ENCODE measurements at places on chromosomes 3 and 15.

- DNase-seq, result no peak
Observed at GRCh38 chr15:63107895-63108546, 13.6 kb upstream of the LACTB start.

- no peak for DNase-seq
Observed at GRCh38 chr3:114608293-114608692, 314.5 kb downstream of the TIGIT start.

DNA sequence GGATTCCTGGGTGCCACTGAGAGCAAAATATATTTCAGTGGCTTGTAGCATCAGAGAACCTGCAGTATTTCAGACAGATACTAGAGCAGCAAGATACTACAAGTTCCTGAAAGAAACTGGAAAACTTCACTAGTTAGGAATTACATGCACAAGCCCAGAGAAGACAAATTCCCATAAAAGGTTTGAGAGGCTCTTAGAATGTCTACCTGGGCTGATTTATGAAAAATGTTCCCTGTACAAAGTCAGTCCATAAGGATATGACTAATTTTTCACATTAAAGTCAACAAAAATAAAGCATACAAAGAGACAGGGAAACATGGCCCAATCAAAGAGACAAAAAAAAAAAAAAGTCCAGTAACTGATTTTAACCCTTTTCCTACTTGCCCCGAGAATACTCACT is 302.6 kb downstream of the POLQ start:
- no peak for DNase-seq

DNA sequence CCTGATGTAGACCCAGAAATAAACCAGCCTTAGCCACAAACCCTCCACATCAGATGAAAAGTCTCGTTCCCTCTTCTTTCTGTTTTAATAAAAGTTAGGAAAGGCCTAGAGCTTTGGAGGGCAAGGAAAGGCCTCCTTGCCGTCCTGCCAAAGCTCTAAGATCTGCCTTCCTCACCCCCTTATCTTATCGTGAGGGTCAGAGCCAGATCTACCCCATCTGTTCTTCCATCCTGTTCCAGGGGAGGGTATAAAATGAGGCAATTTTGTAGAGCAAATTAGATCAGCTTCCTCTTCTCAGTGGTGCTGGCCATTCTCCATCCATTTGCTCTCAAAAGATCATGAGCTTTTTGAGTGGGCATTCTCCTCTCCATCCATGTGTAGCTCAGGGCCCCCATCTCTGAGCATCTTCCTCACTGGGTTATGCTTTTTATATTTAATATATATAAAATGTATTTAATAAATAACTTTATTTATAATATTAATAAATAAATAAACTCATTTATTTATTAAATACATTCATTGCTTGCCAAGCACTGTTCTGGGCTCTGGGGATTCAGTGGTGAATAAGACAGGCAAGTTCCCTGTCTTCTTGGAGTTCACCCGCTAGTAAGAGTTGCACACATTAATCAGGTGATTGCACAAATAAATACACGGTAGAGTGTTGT is 2.0 kb upstream of the SLC24A1 start:
- DNase-seq, result no peak

DNA sequence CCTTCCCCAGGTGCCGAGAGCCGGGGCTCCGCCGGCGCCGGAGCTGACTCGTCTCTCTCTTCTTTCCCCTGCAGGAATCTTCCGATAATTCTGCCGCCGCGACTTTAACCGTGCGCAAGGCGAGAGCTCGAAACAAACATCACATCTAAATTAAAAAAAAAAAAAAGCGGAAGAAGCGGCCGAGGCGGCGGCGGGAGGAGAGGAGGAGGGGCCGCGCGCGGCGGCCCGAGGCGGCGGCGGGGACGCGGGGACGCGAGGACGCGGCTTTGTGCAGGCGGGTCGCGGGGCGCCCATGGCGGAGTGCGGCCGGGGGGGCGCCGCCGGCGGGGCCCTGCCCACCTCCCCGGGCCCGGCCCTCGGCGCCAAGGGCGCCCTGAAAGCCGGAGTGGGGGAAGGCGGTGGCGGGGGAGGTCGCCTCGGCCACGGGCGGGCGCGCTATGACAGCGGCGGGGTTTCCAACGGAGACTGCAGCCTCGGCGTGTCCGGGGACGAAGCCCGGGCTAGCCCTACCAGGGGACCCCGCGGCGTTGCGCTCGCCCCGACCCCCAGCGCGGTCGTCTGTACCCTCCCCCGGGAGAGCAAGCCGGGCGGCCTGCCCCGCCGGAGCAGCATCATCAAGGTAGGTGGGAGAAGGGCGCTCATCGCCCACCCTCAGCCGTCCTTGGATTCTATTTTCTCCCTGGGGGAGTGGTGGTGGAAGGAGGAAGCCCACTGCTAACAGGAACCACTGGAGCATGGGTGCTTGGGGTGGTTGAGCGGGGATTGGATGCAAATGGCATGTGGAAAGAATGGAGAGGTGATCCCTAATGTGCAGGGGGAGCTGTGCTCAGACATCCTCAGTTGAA is at the start of gene PLCL2:
Gene PLCL2, plus strand, starts transcription at position 208 of the 845 bp plus-strand sequence. Its CDS starts 85 bp downstream, at position 293.
- peak; percentile 77 for DNase-seq

- DNase-seq, result no peak
Observed at GRCh38 chr3:19384868-19385267, 236.6 kb downstream of the KCNH8 start.

DNA sequence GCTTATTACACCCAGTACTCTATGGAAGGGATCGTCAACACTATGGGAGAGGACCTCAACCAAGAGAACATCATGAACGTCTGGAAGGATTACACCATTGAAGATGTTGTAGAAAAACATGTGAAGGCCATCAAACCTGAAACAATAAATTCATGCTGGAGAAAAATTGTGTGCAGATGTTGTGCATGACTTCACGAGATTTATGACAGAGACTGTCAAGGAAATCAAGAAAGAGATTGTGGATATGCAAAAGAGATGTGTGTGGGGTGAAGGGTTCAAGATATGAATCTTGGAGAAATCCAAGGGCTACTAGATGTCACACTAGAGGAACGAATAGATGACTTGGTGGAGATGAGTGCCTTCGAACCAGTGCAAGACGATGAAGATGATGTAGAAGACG is 3.5 kb upstream of the PARP16 start:
- no peak for DNase-seq

GRCh38 chr3:140980663-140981062 is 39.0 kb downstream of the SLC25A36 start:
- no peak for DNase-seq
